Activated naive CD4-positive, alpha-beta T cell treated with anti-CD3 and anti-CD28 coated beads, Interleukin-2, amount 50 U/mL, for 72 hours (primary cell): ENCODE measurements at places on chromosomes 4 and X. TPM values are rescaled to one million over a fixed set of nuclear protein-coding genes. Genes with fewer than 3 reads are reported as not detected.
A peak's percentile ranks its signal among the peaks of the same experiment; 100 is the strongest.

DNA sequence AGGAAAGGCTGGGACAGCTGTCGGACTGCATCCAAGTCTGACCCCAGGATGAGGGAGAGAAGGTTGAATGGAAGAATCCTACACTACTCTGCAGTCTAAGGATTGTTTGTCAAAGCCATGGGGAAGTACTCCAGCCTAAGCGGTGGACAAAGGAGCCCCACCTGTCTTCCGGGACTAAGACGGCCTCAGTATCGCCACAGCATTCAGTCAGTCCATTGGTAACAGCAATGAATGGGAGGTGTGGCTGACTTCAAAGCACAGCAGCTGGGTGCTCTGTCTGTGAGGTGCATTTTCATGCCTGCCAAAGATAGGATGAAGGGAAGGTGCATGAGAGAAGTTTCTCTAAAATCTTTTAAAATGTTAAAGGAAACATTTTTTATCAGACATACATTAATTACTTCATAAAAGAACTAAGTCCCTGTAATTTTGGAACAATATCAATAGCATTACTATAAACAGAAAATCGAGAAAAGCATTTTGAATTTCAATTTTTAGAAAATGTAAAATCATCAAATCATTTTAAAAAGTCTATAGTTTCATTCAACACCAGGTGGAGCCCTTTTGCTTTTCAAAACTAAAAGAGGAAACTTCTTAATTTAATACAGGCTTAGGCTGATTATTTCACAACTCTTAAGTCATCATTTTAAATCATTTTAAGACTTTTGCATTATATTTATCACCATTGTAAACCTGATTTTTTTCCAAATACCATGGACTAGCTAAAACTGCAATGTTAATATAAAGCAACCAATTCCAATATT, 27.6 kb upstream of the INTU start:
- DNase-seq: no peak

DNA sequence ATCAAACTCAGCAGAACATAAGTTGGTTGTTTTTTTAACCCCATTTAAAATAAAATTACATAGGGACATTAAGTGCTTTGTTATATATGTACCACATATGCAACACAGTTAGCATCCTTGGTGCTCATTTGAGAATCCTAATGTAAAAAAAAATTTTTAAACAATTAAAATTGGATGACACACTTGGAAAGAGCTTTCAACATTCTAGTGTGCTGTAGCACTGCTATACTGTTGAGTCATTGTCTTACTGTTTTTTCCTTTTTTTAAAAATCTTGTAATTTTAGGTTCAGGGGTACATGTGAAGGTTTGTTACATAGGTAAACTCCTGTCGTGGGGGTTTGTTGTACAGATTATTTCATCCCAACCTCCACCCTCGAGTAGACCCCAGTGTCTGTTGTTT, 12.8 kb downstream of the THAP9 start:
- no peak for DNase-seq

- no peak for DNase-seq
These were observed 48.9 kb downstream of the CHIC2 start for GRCh38 chr4:54015423-54016030.

DNA sequence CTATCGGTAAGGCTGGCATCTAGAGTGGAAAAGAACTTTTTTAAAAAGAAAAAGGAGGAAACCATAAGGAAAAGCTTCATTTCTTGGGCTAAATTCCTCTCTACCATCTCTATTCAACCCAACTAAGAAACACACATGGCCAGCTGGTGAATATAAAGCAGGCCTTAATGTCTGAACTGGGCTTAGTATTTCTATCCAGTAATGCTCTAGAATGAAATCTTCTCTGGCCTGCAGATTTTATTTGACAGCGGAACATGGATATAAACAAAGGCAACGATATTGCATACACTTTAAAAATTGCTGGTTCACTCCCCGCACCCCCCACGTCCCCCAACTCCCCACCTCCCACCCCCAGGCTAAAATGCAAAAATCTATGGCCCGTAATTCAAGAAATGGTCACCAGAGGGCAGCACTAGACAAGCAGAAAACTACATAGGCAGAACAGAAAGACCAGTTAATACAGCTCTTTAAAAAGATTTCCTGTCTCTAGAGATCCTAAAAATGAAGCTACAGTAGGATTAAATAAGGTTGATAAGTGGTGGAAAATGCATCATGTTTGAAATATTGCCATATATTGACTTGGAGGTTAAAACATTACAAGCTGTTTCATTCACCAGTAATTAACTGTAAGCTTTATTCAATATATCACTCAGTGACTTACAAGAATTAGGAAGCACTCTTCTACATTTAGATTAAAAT, 155.2 kb upstream of the GALNT7 start:
- peak; percentile 68 for DNase-seq

GRCh38 chr4:57193209-57193810, 83.1 kb upstream of the IGFBP7 start:
- DNase-seq: no peak

The TCEAL6 gene
- total RNA-seq: not detected

GRCh38 chr4:81883530-81884450, 412.1 kb upstream of the RASGEF1B start:
- no peak for DNase-seq

- peak; percentile 1 for DNase-seq
These were observed at the start of gene TMEM47 for GRCh38 chrX:34656842-34657725. TMEM47 (minus strand) TSS chrX:34657285; CDS start chrX:34657029, 256 bp downstream.

The NMU gene
- total RNA-seq: not detected

DNA sequence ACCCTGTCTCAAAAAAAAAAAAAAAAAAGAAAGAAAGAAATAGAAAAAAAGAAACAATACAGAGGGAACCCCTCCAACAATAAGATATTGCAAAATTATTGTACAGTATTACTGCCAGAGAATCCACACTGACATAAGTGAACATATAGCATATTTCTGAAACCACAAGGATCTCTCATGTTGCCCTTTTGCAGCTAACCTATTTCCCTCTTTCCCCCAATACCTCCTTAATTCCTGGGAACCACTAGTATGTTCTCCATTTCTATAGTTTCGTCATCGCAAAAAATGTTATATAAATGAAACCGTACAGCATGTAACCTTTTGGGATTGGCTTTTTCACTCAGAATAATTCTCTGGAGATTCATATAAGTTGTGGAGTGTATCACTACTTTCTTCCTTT, 20.0 kb upstream of the BMP2K start:
- no peak for DNase-seq

DNA sequence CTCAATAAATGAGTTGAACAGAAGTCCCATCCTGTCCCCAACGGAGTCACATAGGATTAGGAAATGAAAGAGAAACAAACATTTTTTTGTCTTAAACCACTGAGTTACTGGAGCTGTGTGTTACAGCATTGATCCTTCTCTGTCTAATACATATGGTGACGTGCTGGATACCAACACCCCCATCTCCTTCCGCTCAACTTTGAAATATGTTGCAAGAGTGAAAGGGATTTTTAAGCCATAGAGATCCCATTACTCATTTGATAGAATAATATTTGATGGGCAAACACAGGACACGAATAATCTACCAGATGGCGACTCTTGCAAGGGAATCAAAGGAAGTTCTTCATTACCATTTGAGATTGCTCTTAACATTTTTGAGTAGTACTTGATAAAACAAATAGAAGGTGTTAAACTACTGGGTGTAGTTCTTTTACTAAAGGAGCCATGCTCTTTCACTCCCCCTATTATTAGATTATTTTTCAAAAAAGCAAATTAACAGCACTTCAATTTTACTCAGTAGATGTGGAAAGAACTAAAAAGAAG, 140.5 kb downstream of the PACRGL start:
- no peak for DNase-seq

DNA sequence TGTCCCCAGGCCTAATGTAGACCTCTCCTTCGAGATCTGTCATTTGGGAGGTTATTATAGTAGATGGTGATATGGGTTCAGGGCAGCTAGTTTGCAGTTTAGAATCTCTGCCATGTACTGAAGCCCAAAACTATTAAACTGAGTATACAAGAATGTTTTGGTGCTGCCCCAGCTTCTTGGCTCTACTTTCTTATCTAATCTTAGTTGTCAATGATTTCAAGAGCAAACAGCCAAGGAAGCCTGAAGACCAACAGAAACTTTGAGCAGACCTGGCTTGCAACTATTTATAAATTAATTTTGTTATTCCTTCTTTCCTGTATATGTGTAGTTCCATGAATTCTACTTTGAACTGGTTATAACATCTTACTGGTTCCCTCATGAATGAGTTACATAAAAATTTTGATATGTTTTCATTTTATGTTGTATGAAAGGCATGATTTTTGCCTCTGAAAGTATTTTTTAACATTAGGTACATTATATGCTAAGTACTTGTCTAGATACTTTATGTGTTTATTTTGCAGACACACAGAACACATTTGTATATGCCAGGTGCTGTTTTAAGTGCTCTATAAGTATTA, 2.0 kb upstream of the MGST2 start:
- no peak for DNase-seq

- no peak for DNase-seq
These were observed 103.9 kb downstream of the GLUD2 start for GRCh38 chrX:121151293-121151692.

The FGG gene
- total RNA-seq: not detected

The C1QTNF7 gene
- total RNA-seq: not detected

The FAM241A gene
- 1.6 TPM for total RNA-seq

DNA sequence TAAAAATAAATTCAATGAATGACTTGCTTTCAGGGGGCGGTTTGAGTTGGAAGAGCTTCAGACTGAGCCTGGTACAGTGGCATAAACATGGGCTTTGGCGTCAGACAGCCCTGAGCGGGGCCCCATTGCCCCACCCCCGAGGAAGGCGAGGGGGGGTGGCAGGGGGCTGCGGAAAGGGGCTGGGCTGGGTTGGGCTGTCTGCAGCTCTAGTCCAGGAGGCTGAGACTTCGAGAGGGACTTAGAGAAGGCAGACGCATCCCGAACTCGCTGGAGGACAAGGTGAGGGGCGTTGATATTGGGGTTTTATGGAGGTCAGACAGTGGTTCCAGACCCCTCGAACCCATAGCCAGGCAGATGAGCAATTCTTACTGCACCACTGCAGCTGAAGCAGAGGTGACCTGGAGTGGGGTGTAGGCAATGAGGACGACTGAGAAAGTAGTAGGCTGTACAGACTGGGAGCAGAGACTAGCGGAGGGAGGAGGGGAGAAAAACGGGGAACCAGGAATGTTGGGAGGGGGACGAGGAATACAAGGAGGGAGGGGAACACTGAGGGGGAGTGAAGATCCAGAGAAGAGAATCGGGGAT, at the start of gene MAGED2:
Gene MAGED2 (plus strand): TSS at position 222 of the 585 bp plus-strand sequence. CDS start 1,587 bp downstream, outside the sequence.
- DNase-seq: no peak

The STEEP1 gene
- total RNA-seq: 25.5 TPM

DNA sequence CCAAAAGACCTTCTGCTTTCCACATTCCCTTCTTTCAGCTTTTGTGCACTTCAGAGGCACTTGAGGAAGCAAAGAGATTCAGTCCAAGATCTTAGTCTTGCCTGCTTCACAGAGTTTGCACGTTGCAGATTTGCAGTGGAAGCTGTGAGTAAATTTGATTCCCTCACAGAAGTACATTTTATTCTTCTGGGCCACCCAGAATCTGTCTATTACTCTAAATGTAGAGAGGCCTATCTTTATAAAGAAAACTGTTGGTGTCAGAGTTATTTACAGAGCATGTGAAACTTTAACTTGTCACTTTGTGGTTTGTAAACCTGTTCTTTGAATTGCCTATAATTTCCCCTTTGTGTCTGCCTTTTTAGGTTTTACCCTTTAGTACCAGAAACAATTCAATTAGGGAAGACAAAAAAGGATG, 15.5 kb downstream of the SPRY1 start:
- DNase-seq: no peak

DNA sequence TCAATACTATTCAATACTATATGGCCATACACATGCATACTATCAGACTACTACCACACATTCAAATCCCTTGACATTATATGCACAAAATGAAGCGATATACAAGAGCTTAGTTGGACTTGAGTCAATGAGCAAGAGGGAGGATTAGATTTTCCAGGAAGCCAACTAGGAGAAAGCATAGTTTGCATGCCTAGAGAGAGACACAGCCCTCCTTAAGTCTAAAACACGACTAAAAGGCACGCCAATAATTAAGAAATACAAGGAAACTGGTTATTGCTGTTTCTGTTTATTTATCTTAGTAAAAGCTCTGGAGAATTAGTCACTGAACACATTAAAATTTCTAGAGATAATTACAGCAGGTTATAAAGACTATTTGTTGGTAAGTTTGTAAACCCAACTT, 21.8 kb downstream of the MBNL3 start:
- no peak for DNase-seq

DNA sequence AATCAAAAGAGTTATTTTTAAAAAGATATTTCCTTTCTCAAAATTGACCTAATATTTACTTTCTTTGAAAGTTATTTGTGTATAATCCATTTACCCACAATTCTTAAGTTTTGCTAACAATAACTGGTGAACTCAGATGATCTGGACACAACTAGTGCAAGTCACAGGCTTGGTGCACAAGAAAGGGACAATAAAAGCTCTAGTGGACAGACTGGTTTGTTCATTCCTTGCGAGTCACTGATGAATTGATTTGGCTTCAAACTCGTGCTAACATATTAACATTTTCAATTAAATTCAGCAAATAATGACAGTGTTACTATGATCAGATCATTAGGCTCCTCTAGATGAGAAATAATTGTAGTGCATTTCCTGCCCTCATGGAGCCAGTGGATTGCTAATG, 169.2 kb downstream of the BMPR1B start:
- no peak for DNase-seq

The OTC gene
- total RNA-seq: not detected

DNA sequence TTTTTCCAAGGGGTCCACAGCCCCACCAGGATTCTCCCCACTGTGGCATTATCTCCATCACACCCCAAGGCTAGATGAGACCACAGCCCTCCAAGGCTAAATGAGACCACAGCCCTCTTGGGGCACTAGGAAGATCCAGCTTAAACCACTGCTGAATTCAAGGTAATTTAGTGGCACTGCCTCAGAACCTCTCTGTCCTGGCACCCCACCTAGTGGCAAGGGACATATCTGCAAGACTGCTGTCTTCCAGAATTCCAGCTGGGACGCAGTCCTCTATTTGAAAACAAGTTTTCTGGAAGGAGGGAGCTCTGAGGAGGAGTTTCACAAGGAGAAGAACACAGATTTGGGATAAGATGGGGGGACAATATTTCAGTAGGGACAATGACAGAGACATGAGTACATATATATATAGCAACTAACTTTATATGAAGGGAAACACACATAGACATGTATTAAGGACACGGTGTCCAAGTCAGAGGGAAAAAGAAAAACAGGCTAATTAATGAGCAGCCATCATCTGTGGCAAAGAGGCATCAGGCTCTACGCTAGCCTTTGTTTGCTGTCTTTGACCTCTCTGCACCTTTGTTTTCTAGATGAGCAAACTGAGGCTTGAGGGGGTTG, 9.3 kb downstream of the CETN2 start:
- peak; percentile 29 for DNase-seq

- no peak for DNase-seq
These were observed 123.4 kb downstream of the ASB9 start for GRCh38 chrX:15146515-15146914.

- no peak for DNase-seq
These were observed 1.7 kb downstream of the CNOT6L start for GRCh38 chr4:77817304-77818072.

The SPANXC gene
- total RNA-seq: not detected

DNA sequence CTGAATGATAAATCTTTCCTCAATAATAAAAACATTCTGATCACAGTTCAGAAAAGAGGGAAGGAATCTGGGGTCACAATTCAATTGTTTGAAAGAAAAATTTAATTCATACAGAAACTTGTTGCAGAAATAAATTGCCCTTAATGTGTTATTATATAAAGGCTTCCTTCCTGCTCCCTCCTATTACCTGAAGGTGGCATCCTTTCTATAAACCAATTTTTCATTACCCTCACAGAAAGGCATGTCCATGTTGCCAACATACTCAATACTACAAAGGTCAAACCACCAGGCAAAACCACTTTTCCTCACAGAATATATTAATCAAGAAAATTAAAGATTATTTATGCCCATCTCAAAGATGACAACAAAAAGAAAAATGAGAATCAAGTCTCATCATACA, 194.3 kb upstream of the CT83 start:
- DNase-seq: no peak
